Islet precursor cell (in vitro differentiated cells): ENCODE measurements at places on chromosomes 7 and 10.

- no peak for DNase-seq
Observed at GRCh38 chr7:39693812-39694211, 70.4 kb downstream of the RALA start.

- no peak for DNase-seq
Observed at GRCh38 chr7:102444961-102445673, 11.7 kb downstream of the ORAI2 start.

- no peak for DNase-seq
Observed at GRCh38 chr7:111362506-111363054, 199.7 kb downstream of the IMMP2L start.

GRCh38 chr10:99548041-99548530, 15.3 kb downstream of the NKX2-3 start:
- peak; percentile 75 for DNase-seq

DNA sequence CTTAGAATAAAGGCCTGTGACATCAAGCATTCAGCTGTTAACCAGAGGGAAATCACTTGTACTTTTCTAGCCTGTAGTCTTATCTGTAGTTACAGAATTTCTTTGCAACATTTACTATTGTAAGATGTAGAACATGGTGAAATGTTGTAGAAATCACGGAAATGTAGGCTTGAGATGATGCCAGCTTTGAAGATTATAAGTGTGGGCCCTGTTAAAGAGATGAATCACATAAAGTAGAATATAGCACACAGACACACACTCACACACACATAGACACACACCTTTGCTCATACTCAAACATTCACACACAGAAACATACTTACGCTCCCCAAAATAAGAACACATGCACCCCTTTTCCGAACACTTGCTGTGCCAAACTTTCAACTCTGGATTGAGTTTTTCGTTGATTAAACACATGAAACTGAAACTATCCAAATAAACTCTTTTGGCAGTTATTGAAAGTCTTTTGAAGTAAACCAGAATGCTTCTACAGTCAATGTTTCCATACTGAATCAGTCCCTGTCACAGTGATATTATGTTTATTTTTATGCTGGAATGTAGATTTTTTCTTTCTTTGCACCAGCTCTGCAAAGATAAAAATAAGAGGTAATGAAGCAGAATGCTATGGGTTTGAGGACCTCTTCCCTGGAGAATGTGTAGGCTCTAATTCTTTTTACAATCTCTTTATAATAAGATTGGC, 230.3 kb upstream of the MEOX2 start:
- DNase-seq = no peak

DNA sequence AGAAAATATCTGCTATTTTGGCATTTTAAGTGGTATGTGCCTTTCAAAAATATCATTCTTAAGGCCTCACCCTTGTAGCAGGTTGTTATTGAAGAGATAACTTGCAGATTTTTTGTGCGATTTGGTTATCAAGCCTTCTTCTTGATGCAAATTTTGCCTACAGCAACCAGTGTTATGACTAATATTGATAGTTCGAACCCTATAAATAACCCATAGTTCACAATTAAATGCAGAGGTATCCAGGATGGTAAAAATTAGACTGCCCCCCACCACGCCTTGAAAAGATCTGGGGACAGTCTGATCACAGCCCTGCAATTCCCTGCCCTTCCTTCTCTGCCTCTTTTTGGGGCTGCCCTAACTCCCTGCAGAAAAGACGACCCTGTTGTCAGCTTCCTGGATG, 28.4 kb upstream of the RAPGEF5 start:
- no peak for DNase-seq

GRCh38 chr7:140881507-140882228, 43.1 kb downstream of the BRAF start:
- DNase-seq = no peak

DNA sequence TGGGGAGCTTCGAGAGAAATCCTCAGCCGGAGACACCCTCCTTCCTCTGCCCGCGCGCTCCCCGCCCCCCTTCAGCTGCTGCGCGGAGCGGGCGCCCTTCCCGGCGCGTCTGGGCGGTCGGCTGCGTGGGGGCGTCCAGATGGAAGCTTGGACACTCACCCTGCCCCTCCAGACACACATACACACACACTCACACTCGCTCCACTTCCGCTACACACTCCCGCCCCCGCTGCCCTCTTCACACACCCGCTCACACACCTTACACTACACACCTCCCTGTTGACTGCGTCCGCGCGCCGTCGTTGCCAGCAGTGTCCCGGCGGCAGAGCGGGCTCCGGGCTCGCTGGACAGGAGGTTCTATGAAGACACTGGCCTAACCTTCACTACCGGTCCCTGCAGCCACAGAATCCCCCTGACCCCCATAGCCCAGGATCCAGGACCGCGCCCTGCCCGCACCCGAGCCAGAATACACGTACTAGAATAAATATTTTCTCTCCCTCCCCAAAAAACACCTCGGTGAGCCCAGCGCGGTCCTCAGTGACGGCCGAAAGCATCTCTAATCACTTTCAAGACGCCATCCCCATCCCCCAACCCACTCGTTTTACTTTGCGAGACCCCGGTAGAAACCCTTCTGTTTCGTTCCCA, 1.1 kb upstream of the EGR2 start:
- DNase-seq = peak; percentile 63

DNA sequence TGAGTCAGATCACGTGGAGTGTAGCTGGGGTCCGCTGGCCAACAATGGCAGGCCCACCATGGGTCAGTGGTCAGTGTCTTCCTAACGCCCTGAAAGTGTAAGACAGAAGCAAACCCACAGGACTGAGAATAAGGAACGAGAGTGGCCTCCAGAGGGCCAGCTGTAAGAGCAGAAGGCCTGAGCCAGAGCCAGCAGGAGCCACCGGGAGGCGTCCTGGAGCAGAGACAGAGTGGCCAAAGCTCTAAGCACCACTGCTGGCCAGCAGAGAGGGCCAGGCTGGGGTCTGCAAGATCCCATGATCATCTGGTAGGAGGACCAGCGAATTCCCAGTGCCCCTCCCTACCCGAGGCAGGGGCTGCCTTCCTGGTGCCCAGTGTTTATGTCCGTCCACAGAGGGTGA, 9.2 kb downstream of the CCDC201 start:
- DNase-seq = peak; percentile 66

GRCh38 chr10:132332433-132332754, 401 bp downstream of the LRRC27 start:
- no peak for DNase-seq

DNA sequence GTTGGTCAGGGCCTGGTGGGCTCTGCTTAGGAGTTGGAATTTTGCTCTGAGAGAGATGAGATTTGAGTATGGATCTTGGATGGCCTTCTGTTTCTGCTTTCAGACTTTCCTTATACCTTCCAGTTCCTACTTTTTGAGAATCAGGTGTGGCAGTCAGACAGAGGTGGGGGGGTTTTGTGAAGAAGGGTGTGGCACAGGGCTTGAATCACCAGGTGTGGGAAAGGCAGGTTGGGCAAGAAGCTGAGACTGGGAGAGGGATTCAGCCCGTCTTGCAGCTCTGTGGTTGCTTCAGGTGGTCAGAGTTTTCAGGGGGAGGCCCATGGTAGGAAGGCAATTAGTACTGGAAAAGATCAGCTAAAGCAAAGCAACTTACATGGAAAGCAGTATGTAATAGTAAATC, 340.2 kb downstream of the LRMDA start:
- no peak for DNase-seq

GRCh38 chr10:17814973-17815372, 5.8 kb downstream of the MRC1 start:
- DNase-seq = no peak

DNA sequence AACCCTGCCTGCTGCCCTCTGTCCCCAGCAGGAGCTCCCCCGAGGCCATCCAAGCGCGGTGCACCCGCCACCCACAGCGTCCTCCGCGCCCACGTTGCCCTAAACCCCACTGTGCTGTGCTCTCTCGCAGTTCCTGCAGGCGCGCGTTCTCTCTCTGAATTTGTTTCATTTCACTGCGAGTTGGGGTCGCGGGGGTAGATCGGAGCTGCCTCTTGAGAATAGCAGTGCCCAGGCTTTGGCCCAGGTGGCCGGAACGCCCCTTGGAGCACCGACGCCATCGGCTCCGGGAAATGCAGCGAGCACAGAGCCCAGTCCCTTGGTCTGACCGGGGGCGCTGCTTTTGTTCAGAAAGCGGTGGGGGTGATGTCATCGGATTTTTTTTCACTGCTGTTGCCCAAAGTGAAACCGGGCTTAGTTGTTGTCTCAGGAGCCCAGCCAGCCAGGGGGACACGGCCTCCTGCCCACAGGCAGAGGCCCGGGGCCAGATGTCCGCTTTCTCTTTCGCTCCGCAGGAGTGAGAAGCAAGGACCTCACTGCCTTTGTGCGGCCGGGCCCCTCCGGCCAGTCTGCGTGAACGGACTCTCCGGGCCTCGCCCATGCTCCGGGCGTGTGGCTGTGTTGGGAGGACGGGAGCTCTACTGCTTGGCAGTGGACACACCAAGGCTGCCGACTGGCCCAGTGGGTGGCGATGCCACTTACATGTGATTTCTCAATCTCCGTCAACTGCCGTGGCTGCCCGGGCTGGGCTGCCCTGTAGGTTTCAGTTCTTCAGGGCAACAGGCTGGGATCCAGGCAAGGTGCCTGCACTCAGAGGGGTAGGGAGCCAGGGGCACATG, 43.1 kb downstream of the FOXK1 start:
- peak; percentile 82 for DNase-seq

DNA sequence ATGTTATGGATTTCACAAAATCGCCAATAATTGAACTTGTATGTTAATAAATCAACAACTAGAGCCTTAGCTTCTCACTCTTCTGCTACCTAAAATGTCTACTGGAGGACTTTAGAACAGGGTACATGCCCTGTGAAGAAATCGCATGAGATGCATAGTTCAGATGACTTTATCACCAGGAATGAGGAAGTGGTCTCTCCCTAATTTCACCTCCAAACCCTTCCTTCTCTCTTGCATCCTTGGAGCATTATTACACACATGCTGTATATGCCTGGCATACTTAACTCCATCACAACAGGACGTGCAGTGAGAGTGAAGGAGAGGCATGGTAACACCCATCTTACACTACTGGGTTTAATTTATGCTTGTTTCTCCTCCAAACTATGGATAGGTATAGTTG, 27.8 kb downstream of the RHEB start:
- no peak for DNase-seq

DNA sequence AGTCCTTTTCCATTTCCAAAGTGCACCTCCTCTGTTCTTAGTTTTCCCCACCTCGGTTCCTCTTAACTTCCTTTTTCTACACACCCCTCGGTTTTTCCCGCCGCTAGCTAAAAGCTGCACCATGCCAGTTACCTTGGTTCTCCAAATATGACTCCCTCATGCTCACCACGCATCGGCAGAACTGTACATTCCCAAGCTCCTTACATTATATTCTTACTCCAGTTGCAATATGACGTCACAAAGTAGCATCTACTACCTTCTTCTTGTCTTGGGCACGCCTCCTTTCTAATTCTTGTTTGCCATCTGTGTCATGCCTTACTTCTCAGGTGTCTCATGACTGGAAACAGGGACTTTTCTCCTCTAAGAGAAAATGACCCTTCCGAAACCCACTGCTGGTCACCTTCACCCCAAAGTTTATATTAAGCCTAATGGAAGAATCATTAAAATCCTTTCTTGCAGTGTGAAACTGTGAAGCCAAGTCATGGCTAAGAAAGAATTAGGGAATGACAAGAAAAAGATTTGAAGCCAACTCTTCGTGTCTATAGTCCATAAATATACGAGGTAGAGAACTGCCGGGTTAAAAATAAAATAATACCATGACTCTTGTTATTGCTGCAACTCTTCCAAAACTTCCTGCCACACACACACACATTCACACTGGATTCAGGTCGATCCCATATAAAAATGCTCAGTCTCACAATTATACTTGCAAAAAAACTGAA, 1.7 kb downstream of the ESYT2 start:
- no peak for DNase-seq

GRCh38 chr10:4650582-4650981, 175.4 kb upstream of the AKR1E2 start:
- DNase-seq = no peak

DNA sequence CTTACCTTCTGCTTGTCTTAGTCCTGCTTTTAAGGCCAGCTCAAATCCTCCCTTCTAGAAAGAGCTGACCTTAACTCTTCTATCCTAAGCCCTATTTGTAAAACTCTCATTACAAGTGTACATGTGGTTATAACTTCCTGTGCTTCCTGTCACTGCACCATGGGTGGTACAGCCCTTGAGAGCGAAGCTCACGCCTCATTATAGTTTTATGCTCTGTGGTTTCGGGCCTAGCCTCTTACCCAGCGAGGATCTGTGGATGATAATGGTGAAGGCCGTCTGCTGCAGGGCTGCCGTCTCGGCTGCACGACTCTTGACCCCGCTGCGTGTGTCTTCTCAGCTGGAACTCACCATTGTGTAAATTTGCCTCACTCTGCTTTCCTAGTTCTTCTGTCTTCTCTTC, 74.6 kb downstream of the CUL1 start:
- DNase-seq = peak; percentile 63

- no peak for DNase-seq
Observed at GRCh38 chr7:85115006-85115405, 71.8 kb downstream of the SEMA3D start.

DNA sequence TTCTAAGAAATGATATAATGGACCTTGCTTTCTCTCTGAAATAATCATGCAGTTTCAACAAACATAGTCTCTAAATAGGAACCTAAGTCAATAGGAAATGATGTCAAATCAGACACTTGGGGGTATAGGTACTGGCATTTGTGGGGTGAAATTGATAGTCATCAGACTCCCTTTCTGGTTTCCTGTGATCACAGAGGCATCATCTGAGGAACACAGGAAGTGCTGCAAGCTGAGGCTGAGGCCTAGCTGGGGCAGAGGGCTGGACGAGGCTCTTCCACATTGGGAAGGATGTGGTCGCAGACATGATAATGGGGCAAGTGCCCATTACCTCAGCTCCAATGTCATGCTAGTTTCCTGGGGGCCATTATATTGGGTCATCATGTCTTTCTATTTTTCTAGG, 33.5 kb upstream of the TARP start:
- DNase-seq = no peak

DNA sequence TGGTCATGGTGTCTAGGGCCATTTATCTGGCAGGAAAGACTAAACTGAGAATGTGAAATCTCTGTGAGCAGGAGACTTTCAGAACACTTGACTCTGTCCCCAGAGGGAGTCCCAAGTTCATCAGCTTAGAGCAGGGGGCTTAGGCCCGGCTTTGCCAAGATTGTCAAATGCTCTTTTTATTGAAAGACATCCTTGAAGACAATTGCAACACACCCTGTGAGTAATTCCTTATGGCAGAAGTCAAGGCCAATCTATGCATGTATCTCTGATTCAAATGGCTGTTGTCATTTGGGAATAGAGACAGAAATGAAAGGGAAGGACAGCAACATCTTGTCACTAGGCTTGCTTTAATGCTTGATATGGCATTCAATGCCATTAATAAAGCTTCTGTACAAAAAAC, 33.7 kb downstream of the BAMBI start:
- DNase-seq = no peak
